ENCODE measurements at places on chromosomes 5 and 9.

DNA sequence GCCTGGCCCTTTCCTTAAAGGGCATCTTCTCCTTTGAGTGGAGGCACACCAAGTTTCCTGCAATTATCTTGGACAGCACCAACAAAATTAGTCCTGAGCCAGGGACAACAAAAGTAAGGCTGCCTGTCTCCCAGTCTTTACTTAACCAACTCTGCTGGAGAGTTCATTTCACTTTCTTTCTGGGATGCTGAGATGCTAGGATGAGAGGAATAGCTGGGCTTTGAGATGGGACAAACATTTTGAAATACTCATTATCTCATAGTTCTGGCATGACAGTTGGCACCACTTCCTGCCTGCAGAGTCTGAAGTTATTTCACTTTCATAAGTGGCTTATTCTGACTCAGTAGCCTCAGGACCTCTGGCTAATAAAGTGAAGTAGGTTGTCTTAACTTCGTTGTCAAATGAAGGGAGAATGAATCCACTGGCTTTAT is 157.0 kb downstream of the C9orf152 start:
- ATAC-seq, result peak; percentile 74

DNA sequence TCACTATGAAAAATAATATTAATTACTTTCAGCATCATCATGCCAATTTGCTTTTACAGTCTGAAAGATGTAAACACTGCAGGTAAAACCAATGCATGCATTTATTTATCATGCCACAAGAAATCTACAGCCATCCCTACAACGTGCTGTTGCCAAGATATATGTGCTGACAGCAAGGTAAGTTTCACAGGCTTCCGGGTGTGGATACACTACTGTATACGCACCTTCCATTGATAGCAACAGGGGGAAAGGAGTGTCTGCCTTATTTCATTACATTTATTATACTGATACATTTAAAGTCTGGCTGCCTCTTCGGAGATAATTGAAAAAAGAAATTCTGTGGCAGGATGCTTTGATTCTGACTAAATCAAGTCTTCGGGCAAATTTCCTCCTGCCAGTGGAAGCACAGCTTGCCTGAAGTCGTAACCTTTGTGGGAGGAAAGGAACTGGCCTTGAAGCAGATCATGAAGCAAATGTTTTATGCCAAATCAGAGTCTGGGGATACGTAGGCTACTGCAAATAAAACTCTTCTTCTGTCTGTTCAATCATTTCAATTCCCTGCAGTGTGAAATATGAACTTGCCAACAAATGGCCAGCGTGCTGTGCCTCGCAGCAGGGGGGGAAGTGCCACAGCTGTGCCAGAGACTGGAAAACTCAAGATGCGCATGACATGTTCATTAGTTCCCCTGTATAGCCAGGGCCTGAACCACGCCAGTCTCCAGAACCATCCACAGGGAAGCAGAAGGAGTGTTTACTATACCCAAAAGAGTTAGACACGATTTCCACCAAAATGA is 268.1 kb downstream of the EFNA5 start:
- ATAC-seq, result no peak

DNA sequence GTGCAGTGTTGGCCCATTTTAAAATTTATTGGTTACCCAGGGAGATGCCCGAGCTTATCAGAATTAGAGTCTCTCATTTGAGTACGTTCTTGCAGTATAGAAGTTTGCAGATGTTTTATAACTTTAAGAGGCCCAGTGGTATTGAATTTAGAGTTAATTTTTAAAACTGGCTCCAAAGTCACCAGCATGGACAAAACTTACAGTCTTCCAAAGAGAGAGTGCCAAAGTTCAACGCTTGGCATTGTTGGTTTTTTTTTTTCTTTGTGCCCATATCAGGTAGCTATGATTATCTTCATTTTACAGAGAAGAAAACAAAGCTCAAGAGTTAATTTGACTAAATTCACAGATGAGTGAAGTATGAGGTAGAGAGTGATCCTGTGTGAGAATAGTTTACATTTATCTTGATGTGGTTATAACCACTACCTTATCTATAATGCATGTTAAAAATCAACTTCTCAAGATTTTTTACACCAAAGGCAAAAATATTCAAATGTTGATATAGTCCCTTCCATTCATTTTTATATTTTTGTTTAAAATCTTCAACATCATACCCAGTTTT is 273.7 kb upstream of the DMRT1 start:
- no peak for ATAC-seq

DNA sequence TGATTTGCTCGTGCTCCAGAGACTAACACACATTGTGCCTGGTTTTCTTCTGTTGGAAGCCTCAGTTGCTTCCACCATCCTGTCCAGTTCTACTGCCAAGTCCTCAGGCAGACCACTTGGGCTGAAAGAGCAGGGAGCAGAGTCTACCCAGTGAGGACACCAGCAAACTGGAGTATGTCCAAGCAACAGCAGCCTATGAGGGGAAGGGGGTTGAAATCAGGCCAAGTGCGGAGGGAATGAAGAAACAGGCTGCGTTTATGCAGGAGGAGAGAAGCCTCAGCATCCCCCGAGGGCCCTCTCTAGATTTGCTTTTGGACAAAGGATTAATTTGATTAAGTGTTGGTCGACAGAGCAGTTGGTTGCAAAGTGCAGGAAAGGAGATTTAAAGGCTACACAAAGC is 14.5 kb downstream of the DOCK2 start:
- no peak for ATAC-seq

DNA sequence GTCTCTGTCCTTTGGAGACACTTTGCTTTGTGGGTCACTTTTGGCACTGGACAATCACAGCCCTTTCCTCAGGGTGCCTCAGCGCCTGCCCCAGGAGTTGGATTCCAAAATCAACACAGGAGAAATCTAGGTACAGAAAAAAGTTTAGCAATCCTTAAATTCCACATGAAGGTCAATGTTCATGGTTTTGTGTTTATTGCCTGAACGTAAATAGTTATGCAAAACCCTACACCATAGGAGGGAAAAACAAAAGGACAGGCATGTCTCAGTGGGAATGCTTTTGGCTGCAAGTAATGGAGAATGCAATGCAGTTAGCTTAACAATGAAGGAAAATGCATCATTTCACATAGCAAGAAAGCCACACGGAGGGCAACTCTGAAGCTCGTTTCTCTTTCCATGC is 6.5 kb upstream of the HMCN2 start:
- ATAC-seq, result no peak

DNA sequence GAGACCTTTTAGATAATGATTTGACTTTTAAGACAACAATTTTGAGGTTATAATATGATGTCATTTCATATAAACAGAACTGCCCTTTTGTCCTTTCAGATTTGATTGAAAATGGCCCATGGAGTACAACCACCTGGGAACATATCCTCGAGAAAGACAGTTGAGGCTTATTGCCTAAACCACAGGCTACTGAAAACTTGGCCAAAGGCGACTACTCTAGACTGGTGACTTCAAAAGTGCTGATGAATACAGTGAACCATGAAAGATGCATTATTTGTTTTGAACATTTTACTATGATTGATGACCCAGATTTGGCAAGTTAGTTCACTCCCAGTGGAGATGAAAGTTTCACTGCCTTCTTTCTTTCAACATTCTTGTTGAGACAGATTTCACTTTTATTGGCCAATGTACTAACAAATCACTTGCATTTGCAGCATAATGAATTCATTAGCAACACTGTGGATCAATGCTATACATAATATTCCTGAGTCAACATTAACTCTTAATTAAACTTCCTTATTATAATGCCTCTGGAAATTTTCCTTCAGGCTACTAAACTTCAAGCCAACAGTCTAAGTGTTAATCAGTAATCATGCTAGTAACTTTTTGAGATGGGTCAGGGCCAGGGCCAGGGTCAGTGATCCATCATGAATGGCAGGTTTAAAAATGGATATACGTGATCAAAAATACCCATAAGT is 480.3 kb downstream of the RAB3C start:
- ATAC-seq, result no peak

GRCh38 chr9:114770991-114771390 is 34.8 kb downstream of the TNFSF15 start:
- ATAC-seq, result no peak

DNA sequence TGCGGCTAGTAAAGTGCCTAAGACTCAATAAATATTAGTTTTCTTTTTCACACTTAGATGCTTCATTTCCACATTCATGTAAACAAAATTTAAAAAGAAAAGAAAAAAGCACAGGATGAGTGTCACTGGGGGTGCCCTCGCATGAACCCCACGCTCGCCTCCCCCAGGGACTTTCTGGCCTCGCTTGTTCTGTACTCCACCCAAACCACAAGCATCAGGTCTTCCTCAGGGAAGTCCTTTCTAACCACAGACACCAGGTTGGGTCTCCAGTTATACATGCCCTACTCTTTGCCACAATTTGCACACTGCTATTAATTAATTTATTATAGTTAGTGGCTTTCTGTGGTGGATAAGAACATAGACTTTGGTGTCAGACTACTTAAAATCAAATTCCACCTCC is 92.4 kb downstream of the RORB start:
- ATAC-seq, result no peak

GRCh38 chr9:128469070-128469469 is 13.3 kb downstream of the ODF2 start:
- ATAC-seq, result no peak

DNA sequence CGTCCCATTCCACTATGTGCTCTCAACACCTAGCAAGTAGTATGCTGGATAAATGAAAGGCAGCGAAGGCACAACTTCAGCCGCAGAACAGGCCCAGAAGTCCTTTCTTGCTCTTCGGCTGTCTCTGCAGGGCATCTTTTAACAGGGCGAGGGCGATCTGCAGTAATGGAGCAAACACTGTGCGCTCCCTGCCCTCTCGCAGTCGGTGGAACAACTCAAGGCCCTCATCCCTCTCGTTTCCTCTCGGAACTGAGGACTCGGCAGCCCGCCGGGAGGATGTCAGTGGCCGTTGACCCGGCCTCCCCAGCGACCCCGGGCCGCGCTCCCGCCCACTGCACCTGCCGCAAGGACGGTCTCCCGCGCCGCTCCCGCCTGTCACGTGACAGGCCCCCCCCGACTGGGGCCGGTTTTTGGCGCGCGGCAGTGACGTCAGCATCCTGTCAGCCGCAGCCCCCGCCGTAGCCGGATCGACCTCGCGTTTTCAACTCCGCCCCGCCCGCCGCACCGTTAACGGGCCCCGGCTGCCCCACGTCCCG is 1.1 kb downstream of the ZNF367 start:
- ATAC-seq, result peak; percentile 15

DNA sequence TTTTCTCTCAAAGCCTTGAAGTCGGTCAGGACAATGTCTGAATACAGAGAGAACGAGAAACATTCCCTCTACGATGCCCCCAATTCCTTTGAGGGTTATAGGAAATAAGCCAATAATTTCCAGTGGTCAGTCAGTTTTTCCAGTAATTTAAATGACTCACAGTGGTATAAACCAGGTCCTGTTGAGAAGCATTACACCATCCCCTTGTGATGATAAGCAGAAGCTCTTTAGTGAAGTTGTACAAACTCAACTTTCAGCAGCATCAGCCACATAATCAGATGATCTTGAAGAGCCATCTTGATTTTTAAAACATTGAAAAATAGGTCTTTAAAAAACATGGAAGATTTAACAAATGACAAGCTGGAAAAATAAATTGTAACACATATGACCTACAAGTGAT is 173.9 kb upstream of the ZNF462 start:
- ATAC-seq, result no peak

DNA sequence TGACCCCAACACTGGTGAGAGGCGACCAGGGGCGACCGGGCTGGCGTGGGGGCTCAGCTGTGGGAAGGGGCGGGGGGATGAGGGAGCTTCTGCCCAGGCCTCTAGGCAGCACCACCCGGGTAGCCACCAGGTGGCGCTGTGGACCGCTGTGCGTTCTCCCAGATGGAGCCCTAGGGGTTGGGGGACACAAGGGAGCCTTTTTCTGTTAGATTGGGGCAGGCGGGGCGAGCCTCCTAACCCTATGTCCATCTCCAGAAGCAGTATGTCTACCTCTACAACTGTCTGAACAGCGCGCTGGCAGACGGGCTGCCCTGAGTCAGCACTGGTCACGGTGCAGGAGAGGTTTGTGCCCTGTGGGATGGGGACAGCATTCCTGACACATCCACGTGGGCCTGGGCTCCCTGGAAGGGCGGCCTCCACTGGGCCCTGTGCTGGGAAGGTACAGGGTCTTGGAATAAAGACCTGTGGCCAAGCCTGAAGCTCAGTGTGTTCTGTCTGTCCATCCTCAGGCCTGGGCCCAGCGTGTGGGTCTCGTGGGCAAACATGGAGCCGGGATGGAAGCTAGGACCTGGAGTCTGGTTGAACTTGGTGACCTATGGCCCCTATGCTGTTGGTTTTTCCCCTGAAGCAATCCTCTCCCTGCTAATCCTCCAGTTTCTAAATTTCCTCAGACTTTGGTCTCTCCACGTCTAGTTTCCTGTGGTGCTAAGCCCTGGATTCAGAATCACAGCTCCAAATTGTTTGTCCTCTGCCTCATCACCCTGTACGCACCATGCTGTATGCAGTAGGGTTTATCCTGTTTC is 23.1 kb upstream of the SPTLC1 start:
- ATAC-seq, result peak; percentile 57

DNA sequence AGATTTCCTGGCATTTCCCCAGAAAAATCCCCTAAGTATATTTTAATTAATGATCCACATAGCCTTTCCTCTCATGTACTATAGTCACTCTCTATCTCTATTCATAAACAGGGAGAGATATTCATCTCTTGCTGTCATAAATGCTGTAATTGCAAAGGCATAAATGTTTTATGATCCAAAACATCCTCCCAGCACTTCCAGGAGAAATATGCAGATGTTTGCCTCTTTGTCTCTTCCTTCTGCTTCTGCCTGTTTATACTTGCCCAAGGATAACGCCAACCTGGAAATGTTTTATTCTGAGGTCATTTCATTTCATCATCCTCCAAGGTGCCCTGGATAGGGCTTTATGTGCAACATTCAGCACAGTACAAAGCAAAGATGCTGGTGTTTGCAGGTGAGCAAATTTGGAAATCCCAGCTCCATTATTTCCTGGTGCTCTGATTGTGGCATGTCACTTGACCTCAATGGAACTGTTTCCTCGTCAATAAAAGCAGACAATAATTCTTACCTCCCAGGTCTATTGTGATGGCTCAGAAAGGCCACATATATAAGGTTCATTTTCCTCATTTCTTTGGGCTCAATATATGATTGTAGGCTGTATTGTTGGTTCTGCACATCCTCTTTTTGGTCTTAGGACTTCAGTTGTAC is 6.9 kb downstream of the TNFSF15 start:
- ATAC-seq, result no peak

DNA sequence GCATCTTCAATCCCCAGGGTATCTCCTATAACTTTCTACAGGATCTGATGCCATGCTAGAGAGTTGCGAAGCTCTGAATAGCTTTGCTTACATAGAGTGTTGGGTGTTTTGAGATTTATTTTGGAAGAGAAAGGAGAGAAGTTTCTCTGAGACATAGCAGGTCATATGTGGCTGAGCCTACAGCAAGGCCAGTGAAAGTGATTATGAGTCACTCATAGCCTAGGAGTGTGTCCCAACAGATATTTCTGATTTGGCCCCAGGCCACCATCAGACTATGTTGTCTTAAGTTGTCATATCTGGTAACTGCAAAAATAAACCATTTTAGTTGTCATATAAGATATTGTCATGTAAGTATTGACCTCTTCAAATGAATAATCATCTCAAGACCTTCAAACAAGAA is 132.0 kb upstream of the RAI14 start:
- ATAC-seq, result no peak
